ENCODE measurements at places on chromosomes 7 and 10.

DNA sequence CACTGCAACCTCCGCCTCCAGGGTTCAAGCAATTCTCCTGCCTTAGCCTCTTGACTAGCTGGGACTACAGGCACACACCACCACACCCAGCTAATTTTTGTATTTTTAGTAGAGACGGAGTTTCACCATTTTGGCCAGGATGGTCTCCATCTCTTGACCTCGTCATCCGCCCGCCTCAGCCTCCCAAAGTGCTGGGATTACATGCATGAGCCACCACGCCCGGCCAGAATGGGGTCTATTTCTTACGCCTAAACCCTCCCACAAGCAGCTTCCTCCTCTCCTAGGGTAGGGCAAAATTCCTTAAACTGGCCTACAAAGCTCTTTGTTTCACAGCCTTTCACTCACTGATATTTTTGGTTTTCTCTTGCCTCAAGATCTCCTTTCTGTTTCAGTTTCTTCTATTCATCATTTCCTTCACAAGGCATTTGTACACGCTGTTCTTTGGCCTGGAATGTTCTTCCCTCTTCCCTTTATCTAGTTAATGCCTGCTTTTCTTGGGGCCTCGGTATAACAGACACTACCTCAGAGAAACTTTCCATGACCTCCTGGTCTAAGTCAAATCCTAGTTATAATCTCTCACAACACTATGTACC, 6.7 kb downstream of the CPEB3 start:
- no peak for DNase-seq

DNA sequence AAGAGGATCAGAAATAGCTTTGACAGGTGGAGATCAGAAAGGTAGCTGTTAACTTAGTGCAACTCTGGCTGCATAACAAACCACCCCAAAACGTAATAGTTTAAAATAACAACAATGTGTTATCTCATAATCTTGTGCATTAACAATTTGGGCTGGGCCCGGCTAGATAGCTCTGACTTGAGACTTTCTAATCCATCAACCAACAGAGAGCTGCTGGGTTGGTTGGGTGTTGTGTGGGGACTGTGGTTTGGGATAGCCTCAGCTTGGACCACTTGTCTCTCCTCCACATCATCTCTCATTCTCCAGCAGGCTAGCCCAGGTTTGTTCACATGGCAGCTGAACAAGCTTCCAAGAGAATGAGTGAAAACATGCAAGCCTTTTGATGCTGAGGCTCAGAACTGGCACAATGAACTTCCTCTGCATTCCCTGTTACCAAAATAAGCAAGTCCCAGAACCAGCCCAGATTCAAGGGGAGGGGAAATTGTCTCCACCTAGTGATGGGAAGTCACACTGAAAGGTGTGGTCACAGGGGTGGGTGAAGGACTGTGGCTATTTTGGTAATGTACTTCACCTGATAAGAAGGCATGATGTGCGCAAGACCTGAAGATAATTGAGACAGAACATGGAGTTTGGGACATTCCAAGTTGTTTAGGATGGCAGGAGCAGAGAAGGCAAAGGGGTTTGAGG, 20.4 kb upstream of the ASAH2 start:
- DNase-seq, result no peak

- DNase-seq, result no peak
These were observed 35.3 kb downstream of the RASGEF1A start for GRCh38 chr10:43231523-43232078.

DNA sequence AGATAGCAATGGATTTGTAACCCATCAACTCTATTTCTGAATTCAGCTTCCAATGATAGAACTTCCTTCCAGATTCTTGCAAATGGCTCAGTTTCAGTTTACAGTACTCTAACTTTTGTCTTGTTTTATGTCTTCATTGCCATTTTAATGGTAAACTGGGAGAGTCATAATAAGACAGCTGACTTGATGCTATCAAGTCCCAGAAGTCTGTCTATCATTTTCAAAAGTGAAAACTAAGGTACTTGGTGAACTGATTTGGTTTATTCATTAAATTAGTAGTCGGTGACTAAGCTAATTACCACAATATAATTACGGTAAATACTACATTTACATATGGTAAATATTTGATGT, 25.0 kb downstream of the RTKN2 start:
- DNase-seq, result no peak

- no peak for DNase-seq
These were observed 1219.4 kb downstream of the TYW1 start for GRCh38 chr7:68216051-68216450.

GRCh38 chr10:118710487-118710886, 44.3 kb downstream of the CACUL1 start:
- DNase-seq, result no peak

GRCh38 chr7:30469303-30469702, 9.3 kb downstream of the NOD1 start:
- DNase-seq, result no peak

DNA sequence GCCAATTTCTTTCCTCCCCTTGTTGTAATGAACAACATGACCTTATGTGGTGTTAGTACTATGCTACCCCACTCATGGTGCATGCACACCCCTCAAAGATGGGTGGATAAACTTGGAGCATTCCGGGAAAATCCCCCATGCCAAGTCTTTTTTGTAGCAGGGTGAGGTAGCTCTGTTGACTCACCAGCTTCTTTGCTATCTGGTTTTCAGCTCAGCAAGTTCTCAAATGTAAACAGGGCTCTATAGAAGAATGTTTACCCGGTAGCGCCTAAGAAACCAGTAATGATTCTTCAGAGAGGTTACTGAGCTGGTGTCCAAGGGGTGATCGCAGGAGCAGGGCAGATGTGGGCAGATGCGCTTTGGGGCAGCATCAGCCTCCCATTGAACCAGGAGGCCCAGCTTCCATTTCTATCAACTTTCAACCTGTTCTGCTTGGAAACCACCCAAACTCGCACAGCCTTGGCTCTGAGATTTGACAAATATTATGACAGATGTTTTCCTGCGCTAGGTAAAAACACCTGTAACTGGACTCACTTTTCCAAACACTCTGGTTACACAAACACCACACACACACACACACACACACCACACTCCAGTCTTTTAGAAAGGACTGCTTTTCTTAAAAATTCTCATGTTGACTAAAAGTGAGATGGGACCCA, 87.8 kb downstream of the ZRANB1 start:
- DNase-seq, result no peak

GRCh38 chr7:121113288-121113687, 124.8 kb downstream of the CPED1 start:
- no peak for DNase-seq

GRCh38 chr10:6177880-6178281, 24.9 kb upstream of the PFKFB3 start:
- DNase-seq, result no peak

GRCh38 chr10:13633689-13634088, 46.9 kb downstream of the PRPF18 start:
- no peak for DNase-seq

DNA sequence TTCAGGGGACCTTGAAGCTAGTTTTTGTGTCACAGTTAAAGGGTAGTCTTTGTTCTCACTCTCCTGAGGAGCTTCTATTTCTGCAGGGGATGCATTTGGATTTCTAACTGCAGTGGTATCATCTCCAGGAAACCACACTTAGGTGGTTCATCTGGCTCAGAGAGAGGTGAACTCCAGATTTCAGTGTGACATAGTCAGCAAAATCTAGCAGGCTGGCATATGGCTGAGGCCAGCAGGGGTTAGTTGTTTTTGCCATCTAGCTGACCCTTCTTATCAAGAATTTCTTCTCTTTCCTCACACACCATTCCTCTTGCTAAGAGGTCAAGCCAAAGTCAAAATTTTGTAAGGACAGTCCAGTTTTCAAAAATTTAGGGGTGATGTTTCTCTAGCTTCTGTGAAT, 248.2 kb downstream of the REEP3 start:
- no peak for DNase-seq

DNA sequence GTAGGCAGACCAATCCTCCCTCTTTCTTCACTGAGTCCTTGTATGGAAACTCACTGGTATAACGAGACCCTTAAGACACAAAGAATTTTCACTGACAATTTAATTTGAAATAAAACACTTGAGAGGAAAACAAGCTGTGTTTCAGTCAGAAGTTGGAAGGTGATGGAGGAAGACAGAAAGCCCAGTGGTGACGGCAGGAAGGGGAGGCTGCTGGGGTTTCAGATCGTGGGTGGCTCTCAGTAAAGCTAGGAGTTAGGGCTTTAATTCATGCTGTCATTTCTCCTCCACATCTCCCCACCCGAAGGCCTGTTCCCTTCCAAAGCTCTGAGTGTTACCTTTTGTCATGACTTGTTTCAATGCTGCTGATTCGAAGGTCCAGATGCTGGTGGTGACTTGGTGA, 605.2 kb upstream of the DPP6 start:
- DNase-seq, result no peak

GRCh38 chr10:14707481-14707880, 67.2 kb downstream of the FAM107B start:
- no peak for DNase-seq

DNA sequence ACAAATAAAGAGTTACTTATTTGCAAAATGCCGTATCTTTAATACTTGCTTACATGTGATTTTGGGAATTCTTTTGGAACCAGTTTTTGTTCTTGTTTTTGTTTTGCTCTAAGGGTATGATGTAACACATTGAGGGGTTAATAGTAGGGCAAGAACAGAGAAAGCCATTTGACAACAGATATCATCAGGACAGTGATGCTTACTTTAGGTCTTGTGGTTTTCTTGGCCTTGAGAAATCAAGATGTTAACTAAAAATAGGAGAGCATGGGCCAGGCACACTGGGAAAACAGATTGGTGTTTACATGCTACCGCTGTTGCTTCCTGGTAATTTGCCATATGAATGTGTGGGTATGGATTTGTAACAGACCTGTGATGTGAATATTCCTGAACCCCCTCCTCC, 3.7 kb downstream of the SAMD8 start:
- DNase-seq, result no peak

DNA sequence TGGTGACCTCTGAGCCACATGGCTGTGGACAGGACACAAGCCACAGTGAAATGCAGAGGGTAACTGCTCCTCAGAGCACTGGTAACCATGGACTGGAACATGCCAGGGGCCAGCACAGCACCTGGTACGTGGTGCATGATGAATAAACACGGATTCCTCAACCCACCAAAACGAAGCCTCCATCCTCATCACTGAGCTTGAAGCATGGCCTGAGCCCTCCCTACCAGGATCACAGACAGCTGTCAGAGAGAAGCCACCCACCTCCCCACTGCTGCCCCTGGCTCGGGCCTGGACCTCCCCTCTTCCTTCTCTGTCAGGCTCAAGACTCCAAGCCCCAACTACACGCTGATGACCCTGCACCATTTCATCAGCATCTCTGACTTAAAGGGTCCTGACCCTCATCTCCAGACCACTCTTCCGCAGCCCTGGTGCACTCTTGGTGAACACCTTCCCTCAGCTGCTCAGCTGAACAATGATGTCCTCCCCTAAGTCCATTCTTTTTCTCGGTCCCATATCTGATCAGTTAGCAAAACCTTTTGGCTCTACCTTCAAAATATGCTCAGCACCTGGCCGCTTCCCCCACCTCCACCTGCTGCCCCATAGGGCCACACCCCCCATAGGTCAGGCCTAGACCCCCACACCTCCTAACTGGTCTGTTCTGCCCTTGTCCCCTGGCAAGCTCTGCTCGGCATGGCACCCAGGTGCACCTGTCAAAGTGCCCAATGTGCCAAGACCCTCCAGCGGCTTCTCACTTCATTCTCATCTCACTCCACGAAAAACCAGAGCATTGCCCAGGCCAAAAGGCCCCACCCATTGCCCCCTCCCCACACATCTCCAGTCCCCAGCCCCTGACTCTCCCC, 141.1 kb downstream of the MAPK8 start:
- no peak for DNase-seq

DNA sequence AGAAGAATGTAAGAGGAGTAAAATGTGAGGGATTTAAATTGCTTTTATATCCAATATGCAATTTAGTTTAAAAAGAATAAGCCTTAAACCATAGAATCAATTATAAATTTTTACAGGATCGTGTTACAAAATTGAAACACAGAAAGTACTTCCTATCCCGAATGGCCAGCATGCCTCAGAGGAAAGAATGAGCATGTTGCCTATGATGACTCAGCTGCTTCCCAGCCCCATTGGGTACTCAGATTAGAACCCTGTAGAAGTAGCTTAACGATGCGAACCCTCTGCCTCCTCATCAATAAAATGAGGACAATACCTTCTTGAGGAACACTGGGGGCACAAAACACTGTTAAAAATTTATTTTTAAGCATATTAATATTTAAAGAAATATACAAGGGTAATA, 113.4 kb upstream of the CDK1 start:
- no peak for DNase-seq

DNA sequence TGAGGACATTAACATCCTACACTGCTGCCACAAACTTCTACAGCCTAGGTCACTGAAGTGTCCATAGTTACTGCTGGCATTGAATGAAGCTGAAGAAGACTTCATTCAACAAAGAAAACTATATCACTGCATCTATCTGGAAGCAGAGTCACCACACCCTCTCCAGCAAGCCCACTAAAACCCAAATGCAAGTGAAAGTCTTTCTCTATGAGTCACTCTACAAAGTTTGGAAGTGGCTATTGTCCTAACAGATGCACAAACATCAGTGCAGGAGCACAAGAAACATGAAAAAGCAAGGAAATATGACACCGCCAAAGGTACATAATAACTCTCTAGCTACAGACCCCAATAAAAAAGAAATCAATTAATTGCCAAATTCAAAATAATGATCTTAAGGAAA, 43.5 kb upstream of the CAMK2B start:
- no peak for DNase-seq

All from stimulated activated CD4-positive, alpha-beta T cell treated with anti-CD3 and anti-CD28 coated beads, Interleukin-1b, Interleukin-23, amount 100 ng/mL, for 48 hours (primary cell).